ENCODE measurements at places on chromosomes 6 and 20.

- DNase-seq: no peak
Measured at GRCh38 chr20:59777814-59778575, 155.4 kb downstream of the SYCP2 start.

DNA sequence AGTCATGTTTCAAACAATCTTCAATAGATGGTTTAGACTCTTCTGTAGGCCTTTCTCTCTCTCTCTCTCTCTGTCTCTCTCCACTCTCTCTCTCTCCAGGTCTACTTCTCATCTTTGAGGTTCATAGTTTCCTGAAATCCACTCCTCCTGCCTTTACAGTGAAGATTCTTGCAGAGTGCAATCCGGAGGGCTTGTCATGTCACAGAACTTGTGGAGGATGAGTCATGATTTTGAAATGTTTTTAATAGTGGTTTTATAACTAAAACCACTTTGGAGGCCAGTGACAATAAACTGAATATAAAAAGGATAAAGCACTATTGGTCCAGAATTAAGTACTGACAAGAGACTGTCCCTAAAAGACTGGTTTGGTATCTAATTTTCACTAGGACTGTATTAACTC lies 156.3 kb downstream of the KIF6 start:
- no peak for DNase-seq

GRCh38 chr20:47544240-47544639 lies 42.6 kb downstream of the NCOA3 start:
- DNase-seq: no peak

DNA sequence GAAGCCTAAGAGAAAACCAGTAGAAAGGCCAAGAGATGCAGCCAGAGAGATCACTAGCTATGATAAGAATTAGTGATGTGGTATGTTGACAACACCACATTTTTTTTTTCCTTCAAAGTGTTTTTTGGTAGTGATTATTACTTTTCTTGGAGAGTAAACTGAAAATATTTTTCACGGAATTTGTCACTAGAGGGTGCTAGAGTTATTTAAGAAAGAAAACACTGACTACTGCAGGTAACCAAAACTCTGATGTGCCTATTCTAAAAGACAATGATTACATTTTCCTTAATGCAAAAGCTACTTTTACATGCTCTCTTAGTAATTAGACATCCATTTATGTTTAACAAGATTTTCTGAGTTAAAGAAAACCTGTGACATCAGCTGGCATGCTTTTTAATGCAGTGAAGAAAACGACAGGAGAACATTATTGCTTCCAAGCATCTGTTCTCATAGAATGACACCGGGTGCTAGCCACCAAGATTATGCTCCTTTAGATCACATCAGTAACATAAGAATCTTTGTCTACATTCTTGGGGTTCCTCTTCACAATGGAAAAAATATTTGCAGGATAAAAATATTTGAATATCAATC lies 28.8 kb downstream of the RWDD2A start:
- peak; percentile 22 for DNase-seq

GRCh38 chr6:170152989-170153388 lies 137.9 kb downstream of the DLL1 start:
- peak; percentile 81 for DNase-seq

DNA sequence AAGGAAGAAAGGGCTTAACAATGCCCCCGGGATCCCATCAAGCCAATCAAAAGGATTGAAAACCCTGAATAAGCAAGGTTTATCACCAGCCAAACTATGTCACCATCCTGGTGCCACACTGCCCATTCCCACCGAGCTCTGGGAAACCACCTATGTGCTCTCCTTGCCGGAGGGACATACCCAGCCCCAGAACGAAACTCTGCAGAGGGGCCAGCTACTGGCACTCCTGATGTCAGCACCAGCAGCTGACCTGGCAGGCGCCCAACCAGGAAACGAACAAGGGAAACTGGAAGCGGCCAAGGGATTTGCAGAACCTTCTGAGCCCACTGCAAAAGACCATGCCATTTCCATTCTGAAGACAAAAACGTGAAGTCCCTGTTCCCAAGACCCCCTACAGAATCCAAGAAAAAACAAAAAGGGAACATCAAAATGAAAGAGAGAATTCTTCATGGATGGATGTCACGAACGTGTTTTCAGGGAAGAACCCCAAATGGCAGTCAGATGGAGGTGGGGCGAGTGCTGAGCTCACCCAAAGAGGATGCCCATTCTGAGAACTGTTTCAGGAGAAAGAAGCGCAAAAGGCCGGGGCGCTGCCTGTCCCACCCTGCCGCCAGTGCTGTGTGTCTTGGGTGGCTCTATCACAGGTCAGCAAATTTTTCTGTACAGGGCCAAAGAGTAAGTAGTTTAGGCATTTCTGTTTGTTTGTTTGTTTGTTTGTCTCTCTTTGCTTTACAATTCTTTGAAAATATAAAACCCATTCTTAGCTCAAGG lies 305.2 kb downstream of the ESR1 start:
- DNase-seq: no peak

DNA sequence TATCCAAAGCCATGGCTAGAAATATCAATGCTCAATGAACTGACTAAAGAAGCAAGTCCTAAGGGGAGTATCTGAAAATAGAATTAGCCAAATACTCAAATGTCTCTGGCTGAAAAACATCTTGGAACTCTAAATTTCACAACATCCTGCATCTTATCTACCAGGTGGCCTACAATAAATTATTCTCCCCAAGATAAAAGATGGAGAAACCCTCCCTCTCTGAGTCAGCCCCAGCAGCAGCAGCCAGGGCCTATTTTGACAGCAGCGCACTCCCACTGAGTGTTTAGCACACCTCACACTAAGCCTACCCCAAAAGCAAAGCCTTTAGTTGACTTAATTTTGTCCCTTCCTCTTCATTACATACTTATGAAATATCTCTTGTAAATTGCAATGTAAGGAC lies 5.9 kb downstream of the CALHM6 start:
- DNase-seq: no peak

- no peak for DNase-seq
Measured at GRCh38 chr6:14912706-14913105, 333.2 kb upstream of the JARID2 start.

GRCh38 chr6:29519291-29520010 lies 31.7 kb upstream of the MAS1L start:
- no peak for DNase-seq

GRCh38 chr6:46061497-46061896 lies 45.8 kb upstream of the CLIC5 start:
- DNase-seq: no peak

DNA sequence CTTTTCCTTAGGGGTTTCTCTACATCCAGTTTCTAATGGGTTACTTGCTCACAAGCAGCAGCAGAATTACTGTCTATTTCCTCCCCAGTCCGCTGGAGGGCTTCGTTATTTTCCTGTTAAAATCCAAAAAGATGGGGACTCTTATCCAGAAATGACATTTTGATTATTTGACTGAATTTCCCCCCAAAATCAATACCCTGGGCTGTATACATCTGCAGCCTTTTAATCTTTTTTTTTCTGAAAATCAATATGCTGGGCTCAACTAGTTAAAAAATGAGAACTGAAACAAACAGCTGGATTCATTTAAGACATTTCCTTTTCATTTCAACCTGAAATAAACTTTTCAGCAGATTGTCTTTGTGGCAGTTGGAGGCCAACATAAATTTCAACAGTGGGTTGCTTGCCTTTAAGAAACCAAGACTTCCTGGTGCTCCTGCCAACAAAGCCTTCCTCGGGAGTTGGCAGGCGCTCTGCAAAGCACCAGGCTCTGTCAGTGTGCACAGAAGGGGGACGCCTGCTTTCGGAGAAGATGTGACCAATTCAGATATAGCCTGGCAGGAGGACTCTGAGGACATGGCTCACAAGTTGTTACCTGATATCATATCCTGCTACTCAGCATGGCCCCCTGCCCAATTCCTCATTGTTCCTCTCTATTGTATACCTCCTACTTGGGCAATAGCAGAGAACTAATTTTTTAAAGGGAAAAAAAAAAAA lies 204.7 kb upstream of the ARG1 start:
- DNase-seq: peak; percentile 78

DNA sequence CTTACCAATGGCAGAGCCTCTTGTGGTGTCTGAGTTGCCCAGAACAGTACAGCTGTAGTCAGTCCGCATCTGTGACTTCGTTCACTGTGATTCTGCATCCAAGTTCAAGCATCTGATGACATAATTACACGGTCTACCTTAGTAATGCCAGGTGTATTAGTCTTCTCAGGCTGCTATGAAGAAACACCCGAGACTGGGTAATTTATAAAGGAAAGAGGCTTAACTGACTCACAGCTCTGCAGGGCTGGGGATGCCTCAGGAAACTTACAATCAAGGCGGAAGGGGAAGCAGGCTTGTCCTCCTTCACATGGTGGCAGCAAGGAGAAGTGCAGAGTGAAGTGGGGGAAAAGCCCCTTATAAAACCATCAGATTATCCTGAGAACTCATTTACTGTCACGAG lies 163.9 kb upstream of the SULF2 start:
- DNase-seq: no peak

DNA sequence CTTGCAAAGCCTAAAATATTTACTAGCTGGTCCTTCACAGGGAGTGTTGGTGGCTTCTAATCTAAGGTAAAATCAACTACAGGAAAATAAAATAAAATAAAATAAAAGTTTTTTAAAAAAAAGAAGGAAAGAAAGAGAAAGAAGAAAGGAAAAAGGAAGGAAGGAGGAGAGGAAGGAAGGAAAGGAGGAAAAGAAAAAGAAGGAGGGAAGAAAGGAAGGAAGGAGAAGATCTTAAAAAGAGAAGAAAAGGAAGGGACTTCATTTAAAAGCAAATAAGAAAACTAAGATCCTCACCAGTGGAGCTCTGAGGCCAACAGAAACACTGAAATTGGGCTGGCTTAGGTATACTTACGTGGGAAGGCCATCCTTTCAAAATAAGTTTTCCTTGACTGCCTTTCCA lies 178.4 kb downstream of the TSHZ2 start:
- DNase-seq: no peak

DNA sequence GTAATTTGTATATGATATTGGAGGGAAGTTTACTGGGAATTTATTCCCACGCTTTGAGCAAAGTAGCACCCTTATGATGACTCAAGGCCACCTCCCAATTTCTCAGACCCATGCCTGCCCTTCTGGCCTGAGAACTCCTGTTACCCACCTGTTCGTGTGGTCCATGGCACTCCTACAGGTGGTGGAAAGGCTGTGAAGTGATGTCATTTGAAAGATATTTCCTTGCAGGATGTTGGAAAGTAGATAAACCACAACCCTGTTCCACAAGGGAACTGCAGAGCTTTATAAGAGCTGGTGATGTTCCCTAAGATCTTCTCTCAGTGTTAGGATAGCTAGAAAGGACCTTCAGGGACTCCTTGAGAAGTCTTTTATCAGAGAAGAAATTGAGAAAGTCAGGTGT lies 70.5 kb downstream of the ADGRG6 start:
- no peak for DNase-seq

DNA sequence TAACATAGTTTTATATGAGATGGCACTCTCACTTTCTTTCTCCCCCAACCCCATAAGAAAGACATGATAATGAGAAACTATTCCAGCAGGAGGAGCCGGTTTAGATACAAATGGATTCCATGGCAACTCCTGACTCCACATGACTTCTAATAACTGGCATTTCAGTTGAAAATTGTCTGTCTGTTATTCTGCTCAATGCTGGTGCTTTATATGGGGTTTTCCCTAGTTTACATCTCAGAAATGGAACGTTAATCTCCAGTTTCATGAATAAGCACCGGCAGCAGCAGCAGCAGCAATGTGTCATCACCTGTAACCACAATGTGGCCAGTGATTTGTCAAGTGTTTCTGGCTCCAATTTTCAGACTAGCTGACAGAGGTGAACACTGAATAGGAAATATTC lies 8.0 kb upstream of the SIM1 start:
- no peak for DNase-seq

GRCh38 chr6:102075539-102075938 lies 682.0 kb downstream of the GRIK2 start:
- no peak for DNase-seq
